ENCODE measurements at places on chromosomes 5 and 9.

DNA sequence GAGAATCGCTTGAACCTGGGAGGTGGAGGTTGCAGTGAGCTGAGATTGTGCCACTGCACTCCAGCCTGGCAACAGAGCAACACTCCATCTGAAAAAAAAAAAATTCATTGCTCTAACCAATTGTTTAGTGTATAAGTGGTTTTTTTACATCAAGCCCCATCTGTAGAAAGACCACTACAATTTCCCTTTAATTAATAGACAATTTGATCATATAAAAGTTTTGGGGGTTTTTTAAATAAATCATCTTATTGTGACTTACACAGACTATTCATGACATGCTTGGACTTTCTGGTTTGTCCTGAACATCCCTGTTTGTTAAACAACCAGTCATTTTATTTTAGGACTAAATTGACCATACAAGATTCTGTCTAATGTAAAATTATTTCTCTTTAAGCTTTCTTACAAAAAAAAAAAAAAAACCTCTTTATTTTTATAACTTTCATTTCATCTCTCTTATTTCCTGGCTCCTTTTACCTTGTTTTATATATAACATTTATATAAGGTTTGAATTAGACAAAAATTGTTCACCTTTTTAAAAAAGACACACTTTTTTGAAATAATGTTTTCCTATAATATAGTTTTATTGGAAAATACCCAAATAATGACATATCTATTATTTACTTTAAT, 9.8 kb upstream of the FANCC start:
- no peak for DNase-seq

DNA sequence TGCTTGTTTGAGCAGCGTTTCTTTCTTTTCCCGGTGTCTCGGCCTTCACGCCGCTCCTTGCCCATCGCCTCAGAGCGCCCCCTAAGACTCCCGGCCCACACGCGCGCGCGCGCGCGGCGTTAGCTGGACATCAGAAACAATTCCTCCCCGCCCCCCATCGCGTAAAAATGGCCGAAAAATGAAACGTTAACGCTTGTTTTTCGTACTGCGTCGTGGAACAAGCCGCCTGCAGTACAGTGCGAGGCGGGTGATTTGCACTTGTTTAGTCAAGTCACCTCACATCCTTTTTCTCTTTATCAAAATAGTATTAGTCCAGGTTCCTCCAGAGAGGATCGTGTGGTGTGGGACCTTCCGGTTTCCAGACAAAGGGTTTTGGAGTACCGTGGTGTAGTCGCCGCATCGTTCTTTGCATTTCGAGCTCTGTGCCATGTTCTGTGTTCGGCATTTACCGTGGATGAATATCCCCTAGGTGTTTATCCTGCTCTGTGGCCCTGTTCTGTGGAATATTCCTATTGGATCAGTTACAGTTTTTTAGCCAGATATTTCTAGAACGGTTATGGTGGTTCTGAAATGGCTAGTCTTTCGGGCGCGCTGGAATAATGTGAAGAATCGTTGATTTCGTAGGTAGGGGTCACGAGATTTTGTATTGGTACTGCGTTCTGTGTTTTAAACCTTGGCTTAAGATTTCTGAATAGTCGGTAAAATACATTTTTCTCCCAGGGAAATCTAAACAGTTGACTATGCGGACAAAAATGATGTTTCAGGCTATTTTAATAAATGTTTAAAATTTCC, 1.0 kb downstream of the MATR3 start:
- DNase-seq, result peak; percentile 58

DNA sequence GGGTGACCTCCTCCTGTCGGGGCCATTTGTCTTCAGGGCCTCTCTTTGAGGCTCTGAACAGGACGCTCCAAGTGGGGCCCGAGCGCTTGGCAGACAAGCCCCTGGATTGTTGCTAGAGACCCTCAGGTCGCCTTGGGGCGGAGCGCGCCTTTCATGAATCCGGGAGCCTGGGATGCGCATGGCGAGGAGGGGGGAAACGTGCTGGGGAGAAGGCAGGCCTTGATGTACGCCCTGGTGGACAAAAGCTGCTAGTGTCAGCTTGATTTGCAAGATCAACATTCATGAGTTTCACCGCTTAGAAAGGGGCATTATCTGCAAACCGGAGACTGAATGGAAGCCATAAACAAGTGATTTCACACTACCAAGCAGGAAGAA, 226.3 kb downstream of the SMARCA2 start:
- DNase-seq, result no peak

GRCh38 chr5:176497852-176498251, 39.4 kb downstream of the RNF44 start:
- DNase-seq, result no peak

GRCh38 chr5:53011233-53011632, 22.1 kb downstream of the ITGA2 start:
- no peak for DNase-seq

GRCh38 chr5:78320401-78320800, 25.9 kb upstream of the AP3B1 start:
- no peak for DNase-seq

DNA sequence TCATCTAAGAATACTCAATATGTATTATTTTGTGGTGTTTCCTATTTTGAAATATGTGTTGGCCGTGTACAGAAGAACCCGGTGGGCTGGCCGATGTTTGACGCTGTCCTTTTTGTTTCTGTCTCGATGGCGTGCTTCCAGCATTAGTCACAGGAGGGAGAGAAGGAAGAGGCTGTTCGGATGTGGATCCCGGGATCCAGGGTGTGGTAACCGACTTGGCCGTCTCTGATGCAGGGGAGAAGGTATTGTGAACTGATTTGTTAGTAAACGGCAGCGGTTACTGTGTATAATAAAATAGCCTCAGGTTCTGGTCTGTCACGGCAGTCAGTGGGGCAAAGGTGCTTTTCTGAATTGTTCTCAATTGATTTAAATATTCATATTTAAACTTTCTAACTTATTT, 275.0 kb downstream of the ARHGEF28 start:
- no peak for DNase-seq

DNA sequence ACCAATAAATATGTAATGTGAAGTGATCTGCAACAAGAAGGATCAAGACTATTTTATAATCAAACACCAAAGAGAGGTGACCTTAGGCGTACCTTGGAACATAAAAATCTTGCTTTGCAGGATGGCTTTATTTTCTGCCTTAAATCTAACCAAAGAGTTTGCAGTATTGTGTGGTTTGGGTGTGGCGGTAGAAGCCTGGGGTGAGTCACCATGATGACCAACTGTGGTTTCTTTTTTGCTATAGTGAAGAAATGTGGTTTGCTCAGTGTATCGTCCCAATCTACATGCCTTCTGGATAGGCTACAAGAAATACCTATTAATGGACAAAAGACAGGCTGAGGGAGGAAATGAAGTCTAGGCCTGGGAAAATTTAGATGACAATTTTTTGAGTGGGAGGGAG, 5.1 kb upstream of the CAST start:
- peak; percentile 57 for DNase-seq

DNA sequence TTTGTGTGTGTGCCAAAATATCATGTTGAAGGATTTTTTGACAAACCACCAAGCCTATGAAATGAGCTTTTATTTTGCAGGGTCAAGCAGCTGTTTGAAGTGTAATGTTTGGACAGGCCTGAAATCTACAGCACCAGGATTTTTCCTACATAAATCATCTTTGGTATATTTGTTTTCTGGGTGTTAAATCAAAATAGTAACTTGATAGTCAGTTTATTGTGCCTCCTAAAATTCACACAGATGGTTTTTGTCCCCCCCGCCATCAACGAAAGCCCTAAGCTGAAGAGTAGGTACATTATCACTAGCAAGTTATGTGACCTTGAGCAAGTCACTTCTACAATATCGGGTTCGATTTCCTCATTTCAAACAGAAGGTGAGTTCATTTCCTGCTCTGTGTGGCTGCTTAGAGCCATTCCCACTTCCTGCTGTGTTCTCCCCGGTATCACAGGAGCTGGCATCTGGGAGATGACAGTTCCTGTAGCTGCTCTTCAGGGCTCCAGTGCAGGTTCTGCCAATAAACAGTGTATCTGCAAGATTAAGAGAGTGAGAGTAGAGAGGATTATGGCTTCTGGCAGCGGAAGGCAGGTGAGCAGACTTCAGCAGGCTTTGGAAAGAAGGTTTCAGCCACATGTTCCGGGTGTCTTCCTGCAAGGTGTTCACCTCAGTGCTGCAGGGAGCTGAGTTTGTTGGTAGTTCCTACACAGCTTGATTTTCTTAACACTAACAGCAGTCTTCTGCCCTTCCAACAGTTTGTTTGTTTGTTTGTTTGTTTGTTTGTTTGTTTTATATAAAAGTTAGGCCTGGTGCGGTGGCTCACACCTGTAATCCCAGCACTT, 48.4 kb upstream of the GNE start:
- peak; percentile 7 for DNase-seq

DNA sequence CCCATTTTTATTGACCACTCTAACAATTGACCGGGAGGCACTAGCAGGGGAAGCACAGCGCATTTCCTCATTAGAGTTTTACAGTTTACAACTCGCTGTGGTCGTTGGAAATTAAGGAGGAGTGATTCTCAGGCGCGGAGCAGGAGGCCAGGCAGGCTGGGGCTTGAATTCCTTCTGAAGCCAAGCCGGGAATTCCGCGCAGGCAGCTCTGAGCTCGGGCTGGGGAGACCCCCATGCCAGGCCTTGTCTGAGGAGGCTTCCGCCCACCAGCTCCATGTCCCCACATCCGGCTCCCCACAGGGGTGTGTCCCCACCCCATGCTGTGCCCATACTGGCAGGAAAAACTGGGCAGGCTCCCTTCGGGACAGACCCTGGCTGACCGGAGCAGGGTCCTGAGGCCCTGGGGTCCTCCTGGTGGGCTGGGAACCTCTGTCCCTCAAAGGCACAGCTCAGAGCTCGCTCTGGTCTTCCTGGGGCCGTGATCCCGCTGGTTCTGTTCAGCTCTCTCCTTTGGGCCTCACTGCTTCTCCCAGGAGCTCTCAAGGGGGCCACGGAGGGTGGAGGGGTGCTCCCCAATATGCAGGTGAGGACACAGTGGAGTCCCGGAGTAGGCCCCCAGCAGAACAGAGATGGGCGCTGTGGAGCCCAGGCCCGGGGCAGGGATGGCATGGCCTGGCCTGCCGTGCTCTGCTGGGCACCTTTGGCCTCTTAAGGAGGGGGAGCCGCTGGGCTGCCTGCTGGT, 1.3 kb upstream of the NRARP start:
- DNase-seq, result no peak

DNA sequence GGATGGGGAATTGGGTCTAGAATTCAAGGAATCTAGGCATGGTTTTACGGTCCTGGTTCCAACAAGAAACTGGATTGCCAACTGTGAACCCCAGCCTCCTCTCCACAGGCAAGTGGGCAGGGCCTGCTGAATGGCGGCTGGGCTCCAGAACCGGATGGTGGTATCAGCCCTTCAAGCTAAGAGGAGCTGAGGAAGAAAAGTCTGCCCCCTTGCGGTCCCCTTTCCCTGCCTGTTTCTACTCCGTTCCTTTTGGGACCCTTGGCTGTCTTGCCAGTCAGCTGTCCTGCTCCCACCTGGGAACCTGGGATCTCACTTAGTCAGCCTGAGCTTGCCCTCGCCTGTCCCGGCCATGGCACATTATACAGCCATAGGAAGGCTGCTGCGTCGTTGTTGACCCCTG, 234.4 kb upstream of the DAPK1 start:
- no peak for DNase-seq

- DNase-seq, result no peak
These were observed 177.0 kb upstream of the MVB12B start for GRCh38 chr9:126149661-126150060.

DNA sequence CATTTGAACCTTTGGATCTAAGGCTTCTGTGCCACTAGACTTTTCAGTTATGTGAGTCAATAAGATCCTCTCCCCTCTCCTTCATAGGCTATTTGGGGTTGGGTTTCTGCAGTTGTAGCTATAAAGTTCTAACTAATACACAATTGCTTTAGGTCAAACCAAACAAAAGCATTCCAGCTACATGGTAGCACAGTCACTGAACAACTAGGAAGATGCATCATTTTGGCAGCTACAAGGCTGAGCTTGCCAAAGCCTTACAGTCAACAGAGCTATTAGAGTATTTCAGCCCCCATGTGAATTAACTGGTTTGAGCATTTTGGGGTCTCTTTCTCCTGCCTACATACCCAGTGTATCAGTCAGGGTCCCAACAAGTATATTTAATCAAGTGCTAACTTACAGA, 234.6 kb downstream of the ZNF608 start:
- no peak for DNase-seq

GRCh38 chr5:40074826-40075225, 604.9 kb upstream of the PTGER4 start:
- DNase-seq, result no peak
